Activated CD8-positive, alpha-beta memory T cell treated with anti-CD3 and anti-CD28 coated beads for 1 hour (primary cell): ENCODE measurements at places on chromosomes 13 and 19.
A peak's percentile ranks its signal among the peaks of the same experiment; 100 is the strongest.

DNA sequence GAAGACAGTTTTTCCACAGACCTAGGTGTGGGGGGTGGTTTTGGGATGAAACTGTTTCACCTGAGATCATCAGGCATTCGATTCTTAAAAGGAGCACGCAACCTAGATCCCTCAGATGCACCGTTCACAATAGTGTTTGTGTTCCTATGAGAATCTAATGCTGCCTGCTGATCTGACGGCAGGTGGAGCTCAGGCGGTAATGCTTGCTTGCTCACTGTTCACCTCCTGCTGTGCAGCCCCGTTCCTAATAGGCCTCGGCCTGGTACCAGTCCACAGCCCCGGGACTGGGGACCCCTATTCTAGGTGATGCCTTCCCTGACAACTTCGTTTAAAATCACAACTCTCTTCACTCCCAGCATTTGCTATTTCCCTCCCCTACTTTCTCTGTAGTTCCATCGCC, 149.6 kb downstream of the IER2 start:
- no peak for DNase-seq

GRCh38 chr19:345320-345879, 804 bp upstream of the MIER2 start:
- DNase-seq, result no peak

GRCh38 chr19:48946463-48947257, 8.0 kb upstream of the BAX start:
- DNase-seq, result no peak

- no peak for DNase-seq
Observed at GRCh38 chr19:34171539-34171876, 796 bp upstream of the LSM14A start.

- peak; percentile 41 for DNase-seq
Observed at GRCh38 chr19:4567584-4568071, 8.1 kb upstream of the SEMA6B start.

DNA sequence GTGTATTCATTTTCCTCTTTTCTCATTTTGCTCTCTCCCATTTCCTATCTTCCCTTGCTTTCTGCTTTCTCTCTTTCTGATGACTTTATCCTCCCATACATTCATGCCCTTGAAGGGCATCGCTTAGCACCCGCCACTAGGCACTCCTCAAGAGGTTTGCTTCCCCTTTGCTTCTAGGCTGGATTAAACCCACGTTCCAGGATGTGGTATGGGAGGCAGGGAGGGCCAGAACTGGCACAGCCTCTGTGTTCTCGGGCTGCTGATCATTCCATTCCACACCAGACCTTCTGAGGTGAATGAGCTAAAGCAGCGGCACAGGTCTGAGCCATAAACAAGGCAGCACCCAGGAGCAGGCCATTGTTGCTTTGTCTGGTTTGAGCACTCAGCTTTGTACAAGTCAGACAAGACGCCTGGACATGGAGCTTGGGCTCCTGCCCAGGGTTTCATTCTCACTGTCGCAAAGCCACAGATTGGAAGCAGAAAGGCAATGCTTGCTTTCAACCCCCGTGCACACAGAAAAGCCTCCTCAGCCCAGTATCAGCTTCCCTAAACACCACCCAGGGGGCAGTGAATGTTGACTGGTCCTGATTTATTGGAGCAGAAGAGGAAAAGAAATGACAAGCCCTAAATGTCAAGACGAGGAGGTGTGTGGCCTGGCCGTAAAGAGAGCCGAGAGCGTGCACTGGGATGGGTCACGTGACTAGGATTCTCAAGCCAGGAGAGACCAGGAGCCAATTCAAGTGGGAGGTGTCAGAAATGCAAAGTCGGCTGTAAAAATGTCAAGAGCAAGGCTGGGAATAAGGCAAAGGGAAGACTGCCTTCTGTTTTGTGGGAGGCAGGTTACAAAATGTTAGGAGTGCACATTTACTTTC, 218.0 kb upstream of the SERP2 start:
- no peak for DNase-seq

DNA sequence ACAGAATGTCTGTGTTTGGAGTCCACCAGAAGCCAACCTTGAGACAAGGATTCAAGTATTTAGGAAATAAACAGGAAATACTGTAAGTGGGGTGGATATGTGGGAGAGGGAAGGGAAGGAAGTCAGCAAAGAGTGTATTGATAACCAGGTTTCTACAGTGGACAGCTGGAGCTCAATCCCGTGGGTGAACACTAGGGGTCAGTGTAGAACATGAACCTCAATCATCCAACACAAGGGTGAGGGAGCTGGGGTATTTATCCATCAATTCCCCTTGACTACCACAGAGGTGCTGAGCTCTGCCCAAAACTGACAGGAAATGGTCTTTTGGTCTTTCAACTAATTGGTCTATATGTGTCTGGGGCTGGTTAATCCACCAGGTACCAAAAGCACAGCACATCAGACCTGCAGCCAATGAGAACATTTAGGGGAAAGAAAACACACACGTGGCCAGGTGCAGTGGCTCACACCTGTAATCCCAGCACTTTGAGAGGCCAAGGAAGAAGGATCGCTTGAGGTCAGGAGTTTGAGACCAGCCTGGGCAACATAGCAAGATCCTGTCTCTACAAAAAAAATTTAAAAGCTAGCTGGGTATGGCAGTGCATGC, 5.6 kb upstream of the SYDE1 start:
- DNase-seq, result no peak

- no peak for DNase-seq
Observed at GRCh38 chr13:112651311-112651710, 38.5 kb upstream of the ATP11A start.

DNA sequence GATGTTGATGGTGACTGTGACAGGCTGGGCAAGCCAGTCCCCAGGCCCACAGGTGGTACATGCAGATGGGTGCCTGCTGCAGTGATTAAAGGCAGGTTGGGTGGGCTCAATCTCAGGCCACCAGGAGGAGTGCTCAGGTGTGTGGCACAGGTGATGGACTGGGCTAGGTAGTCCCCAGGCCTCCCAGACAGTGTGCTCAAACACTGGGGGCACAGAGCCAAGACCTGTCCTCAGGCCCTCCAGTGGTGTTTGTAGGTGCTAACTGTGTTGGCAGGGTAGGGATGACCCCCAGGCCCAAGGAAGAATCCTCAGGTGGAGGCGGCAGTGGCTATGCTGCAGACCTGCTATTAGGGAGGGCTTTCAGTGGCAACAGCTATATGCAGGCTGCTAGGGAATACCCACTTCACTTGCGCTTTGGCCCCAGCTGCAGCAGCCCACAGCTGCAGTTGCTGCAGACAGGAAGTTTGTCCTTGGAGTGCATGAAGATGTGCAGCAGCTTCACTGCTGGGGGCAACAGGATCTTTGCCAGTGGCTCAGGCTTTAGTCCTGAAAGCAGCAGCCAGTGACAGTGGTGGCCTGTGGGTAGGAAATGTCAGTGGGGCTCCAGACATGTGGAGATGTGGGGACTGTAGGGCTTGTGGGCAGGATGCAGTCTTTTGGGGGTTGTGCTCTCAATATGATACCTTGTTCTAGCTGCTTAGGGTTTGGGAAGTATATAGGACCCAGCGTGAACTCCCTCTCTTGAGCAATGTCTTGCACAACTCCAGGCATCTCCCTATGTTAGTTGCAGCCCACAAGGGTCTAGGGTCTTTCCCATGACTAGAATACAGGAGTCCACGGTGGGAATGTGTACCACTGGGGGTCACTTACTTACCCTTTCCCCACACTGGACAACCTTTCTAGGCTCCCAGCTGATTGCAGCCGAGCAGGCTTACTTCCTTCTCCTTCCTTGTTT, 54.1 kb upstream of the MLNR start:
- DNase-seq, result no peak

DNA sequence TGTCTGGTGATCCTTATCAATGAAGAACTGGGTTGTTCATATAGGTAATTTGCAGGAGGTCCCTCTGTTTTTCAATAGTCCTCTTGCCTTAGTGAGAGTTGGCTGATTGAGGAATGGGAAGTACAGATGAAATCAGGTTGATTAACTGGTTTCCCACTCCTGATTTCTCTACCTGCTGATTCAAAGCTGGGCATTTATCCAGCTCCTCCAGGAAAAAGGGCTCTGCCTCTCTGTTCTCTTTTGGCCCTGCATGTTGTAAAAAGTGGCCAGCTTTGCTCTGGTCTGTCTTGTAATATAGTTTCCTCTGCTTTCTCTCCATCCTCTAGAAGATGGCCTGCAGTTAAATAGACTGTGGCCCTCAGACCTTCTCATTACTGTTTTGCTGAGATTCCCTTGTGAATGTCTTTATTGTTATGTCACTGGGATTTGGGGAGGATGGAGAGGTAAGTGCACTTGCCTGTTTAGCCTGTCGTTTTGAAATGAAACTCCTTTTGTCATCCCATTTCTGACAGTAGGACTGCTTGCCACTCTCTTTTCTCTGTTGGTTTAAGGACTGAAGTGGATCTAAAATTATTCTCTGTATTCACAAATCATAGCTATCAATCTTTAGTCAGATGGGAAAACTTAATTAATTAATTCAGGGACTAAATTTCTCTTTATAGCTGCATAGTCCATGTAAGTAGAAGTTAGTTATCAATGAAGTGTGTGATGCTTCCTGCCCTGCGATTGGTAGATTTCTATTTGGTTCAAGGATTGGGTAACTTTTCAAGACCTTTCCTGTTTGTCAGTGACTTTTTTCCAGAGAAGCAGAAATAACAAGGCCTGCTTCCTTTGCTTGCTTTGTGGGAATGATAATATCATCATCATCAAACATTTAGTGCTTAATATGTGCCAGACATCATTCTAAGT, 28.5 kb downstream of the GARRE1 start:
- no peak for DNase-seq

GRCh38 chr13:50846861-50847475, 3.5 kb upstream of the DLEU7 start:
- DNase-seq, result no peak

DNA sequence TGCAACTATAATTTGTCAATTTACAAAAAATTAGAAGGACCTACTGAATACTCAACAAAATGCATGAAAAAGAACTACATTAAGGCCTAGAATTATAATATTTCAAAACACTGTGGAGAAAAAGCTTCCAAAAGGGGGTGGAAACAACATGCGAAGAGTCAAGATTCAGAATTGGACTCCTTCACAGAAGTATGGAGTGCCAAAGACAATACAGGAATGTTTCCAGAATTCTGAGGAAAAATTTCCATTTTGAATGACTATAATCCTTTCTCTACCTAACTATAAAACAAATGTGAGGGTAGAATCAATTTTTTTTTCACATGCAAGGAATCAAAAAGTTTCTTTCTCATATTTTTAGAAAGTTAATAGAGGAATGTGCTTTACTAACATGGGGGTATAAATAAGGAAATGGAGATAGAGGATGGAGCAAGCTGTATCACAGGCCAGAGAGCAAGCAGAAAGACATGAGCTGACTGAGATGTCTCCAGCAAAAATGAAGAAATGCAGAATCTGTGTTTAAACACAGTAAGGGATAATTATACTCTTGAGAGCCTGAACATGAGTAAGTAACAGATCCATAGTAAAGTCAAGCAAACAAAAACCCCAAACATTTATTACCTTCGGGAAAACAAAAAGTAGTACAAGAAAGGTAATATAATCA, 39.5 kb upstream of the SMAD9 start:
- DNase-seq, result no peak

- peak; percentile 42 for DNase-seq
Observed at GRCh38 chr19:45125975-45126493, 33.1 kb downstream of the PPP1R37 start.

GRCh38 chr13:99994638-99995020, 13.0 kb downstream of the ZIC2 start:
- DNase-seq, result no peak

DNA sequence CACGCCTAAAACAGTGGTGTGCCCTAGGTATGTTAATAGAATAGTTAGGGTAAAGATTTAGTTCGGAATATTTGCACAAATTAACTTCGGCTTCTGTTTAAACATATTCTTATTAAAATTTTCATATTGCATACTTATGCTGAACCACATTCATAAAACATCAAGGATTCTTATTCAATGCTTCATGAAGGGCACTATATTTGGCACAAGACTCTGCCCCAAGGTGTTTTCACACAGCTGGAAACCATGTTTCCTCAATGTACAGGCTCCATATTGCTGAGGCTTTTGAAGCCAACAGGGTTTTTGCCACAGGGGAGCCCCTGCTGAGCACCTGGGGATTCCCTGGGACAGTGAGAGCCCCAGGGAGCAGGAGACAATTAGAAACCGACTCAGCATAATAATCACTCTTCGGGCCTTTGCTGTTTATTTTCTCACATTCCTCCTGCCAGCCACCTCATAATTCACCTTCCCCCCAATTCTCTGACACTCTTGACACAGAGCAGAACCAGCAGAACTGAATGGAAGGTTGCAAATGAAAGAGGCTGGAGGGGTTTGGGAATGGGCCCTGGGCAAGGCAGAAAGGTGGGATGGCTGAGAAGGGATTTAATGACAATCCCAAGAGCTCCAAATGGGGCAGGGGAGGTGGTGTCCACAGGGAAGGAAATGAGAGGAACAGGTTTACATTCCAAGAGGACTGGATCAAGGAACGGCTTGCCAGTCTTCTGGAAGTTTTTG, 72.3 kb upstream of the POMP start:
- DNase-seq, result no peak

DNA sequence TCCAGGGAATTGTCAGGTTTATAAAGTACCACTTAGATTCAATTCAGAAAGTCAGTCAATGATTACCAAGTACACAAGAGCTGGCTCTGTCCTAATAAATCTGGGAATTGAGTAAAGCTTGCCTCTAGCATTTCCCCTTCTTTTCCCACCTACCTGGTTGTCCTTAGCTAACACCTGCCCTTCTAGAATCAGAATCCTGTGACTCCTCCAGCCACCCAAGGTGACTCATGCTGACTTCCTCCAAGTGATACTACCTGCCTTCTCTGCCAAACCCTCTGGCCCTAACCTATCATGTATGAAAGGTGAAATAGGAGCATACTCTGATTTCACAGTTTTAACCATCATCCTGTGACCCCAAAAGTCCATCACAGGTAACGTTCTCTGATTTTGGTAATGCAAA, 151.2 kb downstream of the DIAPH3 start:
- DNase-seq, result no peak

GRCh38 chr13:38518328-38518727, 168.5 kb upstream of the FREM2 start:
- DNase-seq, result no peak

DNA sequence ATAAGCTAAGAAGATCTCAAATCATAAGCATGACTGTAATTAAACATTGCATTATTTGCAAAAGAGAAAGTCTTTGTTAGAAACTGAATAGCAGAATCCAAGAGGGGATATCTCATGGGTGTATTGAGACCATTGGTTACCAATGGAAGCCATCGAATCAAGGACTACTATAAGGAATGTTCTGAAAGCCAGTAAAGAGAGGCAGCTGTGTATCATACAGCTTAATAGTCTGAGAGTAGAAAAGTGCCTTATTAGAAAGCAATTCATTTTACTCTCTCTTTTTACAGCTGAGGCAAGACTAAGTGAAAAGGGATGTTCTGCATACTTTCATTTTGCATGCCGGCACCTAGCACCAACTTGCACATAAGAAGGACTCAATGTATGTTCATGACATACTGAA, 7.6 kb upstream of the DCT start:
- no peak for DNase-seq

- DNase-seq, result no peak
Observed at GRCh38 chr13:46405457-46405856, 18.4 kb upstream of the RUBCNL start.

DNA sequence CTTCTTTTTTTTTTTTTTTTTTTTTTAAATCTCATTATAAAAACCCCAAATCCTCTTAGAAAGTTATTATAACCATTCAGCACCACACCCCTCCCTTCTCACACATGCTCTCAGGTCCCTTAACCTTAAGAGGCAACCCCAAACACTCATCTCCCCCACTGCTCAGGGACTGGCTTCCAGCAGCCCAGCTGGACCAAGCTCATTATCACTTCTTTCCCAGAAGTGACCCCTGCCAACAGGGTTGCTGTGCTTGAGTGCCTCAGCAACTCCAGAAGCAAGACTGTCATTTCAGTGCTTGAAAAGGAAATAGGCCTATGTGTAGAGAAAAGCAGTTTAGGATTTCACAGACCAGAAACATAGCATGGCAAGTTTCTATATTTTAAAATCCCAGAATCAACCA, 84.3 kb downstream of the SLAIN1 start:
- DNase-seq, result no peak
